ENCODE measurements at places on chromosomes 6 and 20.

GRCh38 chr20:38291966-38292365 is 12.0 kb upstream of the BPI start:
- DNase-seq, result no peak

DNA sequence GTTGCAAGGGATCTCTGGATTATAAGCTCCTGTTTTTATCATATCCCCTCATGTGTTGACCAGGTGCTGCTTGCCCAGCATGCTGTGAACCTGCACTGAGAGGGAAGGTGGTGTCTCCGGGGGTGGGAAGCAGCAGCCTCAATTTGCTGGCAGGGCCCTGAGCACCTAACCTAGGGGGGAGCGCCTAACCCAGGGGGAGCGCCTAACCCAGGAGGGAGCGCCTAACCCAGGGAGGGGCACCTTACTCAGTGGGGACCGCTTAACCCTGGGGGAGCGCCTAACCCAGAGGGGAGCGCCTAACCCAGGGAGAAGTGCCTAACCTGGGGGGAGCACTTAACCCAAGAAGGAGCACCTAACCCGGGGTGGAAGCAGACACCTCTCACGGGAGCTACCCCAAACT is 83.3 kb upstream of the QKI start:
- DNase-seq, result no peak

GRCh38 chr20:61556111-61556510 is 304.1 kb downstream of the CDH4 start:
- peak; percentile 93 for DNase-seq

DNA sequence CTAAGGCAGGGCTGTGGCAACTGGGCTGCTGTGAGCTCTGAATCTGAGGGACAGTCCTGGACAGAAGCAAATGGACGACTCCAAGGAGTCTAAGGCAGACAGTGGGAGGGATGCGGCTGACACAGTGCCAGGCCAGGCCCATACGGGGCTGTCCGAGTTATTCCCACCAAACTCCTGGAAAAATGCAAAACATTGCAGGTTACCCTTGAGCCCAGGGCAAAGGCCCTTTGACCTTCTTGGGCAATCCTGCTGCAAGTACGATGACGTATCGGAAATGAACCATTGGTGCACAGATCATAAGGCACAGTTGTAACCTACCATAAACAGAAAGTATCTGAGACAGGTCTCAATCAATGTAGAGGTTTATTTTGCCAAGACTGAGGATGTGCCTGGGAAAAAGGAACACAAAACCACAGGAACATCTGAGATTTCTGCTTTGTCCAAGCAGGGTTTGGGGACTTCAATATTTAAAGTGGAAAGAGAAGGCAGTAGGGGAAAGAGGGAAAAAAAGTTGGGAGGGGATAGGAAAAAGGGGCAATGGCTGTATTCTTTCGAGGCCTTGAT is 118.9 kb downstream of the DACT2 start:
- DNase-seq, result no peak

DNA sequence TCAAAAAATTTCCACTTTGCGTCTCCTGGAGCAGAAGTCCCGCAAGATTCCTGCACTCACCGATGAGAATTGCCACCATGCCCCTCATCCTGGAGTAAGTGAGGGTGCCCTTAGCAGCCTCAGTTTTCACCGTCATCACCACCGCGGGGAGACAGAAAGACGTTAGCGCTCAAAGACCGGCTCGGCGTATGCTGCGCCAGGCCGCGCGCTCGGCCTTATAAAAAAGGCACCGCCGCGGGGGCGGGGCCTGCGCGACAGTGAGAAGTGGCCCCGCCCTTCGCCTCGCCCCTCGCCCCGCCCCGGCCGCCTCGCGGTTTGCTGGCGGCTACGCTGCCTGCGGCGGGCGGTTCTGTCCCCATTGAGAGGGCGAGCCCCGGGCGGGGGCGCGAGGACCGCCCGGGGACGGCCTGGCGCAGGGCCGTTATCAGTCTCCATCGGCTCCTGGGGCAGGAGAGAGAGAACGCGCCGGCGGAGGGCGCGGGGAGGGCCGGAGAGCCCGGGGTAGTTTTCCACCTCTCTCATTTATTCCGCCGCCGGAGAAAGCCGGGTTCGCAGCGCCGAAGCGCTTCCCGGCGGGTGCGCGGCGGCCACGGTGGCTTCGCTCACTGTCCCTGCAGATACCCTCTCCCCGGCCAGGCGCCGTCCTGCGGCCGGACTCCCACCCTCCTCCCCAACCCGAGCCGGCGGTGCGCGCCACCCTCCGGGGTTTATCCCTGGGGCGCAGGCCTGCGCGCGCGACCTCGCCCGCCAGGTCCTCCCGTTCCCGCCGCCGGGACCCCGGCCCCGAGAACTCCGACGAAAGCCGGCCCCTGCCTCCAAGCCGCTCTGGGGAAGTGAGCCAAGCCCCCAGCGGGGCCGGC is 122.5 kb upstream of the SLC2A12 start:
- peak; percentile 84 for DNase-seq

DNA sequence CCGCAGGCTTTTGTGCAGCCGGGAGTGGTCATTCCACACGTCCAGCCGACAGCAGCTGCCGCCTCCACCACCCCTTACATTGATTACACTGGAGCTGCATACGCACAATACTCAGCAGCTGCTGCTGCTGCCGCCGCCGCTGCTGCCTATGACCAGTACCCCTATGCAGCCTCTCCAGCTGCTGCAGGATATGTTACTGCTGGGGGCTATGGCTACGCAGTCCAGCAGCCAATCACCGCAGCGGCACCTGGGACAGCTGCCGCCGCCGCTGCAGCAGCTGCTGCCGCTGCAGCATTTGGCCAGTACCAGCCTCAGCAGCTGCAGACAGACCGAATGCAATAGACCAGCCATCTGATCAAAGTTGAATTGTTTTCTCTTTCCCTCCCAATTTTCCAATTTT is 10.6 kb downstream of the RBM24 start:
- no peak for DNase-seq

DNA sequence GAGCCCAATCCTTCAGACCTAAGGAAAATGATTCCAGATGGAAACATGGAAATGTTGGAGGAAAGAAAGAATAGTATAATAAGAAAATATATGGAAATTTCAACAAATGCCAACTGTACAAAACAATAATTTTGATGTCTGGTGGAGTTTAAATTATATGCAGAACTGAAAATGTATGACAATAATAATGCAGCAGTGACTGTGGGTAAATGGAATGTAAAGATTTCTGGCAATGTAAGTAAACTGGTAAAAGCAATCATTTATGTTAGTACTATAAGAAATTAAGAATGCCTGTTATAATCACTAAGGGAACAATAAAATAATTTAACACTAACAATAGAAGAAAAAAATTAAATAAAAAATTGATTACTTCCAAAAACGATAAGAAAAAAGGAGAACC is 89.0 kb downstream of the EDN1 start:
- no peak for DNase-seq

DNA sequence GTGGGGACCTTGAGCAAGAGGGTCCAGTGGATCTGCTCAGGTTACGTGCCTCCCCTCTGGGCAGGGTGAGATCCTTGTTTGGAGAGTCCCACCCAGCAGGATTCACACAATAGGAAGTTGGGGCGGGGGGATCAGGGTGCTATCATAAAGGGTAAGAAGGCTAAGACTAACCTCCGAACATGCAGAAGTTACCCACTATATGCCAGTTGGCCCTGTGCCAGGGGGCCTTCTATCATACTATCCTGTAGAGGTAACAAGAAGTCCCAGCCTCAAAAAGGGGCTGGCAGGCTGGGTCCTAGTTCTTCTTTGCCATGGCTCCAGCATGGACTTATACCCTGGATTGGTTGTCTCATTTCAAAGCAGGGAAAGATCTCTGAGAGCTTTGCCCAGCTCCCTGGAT is 94.1 kb downstream of the CDH26 start:
- no peak for DNase-seq

DNA sequence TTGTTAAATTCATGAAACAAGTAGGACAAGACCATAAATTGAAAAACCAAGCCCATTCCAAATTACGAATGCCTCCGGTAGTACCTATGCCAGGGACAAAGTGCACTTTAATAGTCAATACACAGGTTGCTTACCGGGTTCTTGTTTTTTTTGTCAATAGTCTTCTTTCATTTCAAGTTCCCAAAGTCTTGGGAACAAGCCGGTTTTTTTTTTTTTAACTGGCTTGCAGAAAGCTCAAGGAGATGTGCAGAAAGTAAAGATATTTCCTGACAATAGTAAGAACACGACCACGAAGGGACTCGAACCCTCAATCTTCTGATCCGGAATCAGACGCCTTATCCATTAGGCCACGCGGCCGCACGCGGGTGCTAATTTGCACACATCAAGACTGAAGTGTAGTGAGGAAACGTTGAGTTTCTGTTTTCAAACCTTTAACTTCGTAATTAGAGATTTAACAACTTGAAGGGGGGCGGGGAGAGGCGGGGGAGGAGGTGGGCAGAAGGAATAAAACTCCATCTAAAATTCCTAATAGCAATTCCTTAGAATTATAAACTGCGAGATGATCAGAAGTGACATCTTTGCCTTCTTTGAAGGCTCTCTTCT is 181.0 kb downstream of the TRIM27 start:
- peak; percentile 81 for DNase-seq

DNA sequence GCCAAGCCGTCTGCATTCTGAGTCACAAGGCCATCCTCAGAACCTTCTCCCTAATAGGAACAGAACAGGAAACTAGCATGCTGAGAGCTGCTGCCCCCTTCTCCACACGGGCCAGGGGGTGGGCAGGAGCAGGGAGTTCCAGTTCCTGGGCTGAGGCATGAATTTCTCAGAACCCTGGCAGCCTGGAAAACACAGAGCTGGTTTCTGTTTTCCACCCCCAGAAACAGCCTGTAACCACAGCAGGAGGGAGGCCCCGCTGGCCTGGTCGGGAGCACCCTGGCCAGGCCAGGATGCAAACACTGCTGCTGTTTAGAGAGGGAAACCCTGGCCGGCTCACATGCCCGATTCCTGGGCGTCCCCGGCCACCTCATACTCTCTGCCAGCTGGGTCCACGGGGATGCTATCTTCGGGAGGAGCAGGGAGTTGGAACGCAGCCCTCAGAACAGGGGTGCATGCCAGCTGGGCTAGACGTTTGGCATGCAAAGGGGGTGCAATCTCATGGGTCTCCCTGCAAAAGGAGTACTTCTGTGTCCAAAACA is 130.1 kb downstream of the NFATC2 start:
- peak; percentile 34 for DNase-seq

DNA sequence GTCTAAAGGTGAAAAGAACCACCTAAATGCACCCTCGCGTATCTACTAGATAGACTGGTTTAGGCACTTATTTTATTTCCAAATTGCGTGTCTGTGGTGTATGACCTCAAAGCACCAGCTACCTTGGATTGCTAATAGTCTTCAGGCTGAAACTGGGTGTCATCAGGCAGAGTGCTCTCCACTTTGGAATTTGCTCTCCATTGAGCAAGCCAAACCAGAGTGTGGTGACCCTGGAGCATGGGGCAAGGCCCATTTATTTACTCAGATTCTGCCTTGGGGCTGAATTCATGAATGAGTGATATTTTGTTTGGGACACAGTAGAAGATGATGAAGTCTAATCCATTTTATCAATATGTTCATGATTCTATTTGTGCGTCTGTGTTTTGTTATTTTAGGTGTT is 812.8 kb upstream of the SLC35B3 start:
- no peak for DNase-seq

- DNase-seq, result peak; percentile 1
Observed at GRCh38 chr20:59765599-59766177, 161.3 kb downstream of the PHACTR3 start.

DNA sequence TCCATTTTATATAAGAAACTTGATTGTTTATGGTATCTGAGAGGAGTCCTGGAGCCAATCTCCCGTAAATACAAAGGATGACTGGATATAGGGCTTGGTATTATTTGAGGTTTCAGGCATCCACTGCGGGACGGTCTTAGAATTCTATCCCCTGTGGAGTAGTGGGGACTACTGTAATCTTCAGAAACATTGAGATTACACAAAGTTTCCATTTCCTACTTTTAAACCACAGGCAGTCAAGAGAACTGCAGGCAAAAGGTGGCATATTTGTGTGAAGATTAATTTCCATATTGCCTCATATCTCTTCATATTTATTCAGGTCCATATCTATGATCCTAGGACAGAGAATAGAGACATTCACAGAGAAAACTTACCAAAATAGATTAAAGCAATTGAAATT is 586.2 kb downstream of the PHF3 start:
- no peak for DNase-seq

- DNase-seq, result no peak
Observed at GRCh38 chr20:46361811-46362210, 44.6 kb downstream of the ELMO2 start.
